CD4-positive, alpha-beta T cell treated with Interleukin-15 for 4 hours (primary cell): ENCODE measurements at places on chromosomes 4 and X.

DNA sequence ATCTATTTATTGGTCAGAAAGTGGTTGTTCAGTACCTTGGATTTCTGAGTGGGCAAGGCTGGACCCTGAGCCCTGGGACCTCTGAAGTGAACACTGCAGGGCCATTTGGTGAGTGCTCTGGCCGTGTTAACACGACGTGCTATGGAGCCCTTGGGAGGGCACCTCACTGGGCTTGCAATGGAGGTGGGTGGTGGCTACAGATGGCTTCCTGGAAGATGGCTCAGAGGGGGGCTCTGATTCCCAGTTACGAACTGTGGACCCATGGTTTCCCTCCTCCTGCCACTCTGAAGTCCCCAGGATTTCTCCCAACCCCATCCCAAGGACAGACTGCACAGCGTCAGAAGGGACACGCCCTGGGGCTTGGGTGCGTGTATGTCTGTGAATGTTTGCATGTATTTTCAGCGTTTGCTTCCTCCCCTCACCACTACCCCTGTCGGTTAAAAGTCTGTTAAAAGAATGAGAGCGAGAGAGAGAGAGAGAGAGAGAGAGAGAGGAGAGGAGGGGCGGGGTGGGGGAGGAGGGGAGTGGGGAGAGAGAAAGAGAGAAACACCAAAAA, 3.7 kb upstream of the RHOH start:
- DNase-seq: peak; percentile 50

- DNase-seq: no peak
Observed at GRCh38 chrX:21408307-21408706, 34.1 kb downstream of the CNKSR2 start.

- peak; percentile 12 for DNase-seq
Observed at GRCh38 chr4:6951880-6952381, 42.3 kb downstream of the TBC1D14 start.

- DNase-seq: no peak
Observed at GRCh38 chr4:2621419-2621818, 85.0 kb downstream of the FAM193A start.

GRCh38 chr4:182653596-182653995, 263.6 kb downstream of the DCTD start:
- no peak for DNase-seq

- no peak for DNase-seq
Observed at GRCh38 chr4:89044147-89044900, 12.7 kb downstream of the FAM13A start.

DNA sequence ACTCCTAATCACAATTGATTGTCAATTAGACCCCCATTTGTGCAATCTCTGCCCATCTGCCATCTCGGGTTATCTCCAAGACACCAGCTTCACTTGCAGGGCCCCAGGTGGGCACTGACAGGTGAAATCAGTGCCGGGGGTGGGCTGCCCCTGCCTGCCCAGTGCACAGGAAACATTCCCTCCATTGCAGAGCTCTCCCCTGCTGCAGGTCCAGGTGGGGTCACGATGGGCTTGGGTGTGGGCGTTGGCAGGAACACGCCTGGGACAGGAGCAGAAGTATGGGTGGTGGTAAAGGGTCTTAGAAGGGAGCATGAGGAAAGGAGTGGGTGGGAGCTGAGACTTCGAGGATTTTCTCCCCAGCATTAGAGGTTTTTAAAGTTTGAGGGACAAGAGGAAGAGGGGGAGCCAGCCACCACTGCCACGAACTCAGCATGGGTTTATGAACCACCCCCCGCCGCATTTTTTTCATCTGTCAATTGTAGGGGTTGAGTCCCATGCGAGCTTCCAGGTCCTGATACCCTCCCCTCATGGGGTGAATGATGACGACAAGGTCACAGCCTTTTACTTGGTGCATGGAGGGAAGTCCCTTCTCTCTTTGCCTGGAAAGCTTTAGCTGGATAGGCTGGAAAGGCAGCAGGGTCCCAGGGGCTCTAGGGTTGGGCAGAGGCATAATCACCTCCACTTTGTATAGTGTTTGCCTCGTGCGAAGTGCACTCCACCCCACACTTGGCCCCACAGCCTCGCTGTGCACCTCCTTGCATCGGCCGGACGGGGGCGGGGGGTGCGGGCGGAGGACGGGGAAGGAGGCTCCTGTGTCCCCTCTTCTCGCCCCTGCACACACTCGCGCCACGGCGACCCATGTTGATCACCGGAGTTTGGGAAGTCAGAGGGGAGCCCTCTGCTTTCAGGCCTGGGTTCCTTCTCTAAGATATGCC, 3.5 kb upstream of the NKX1-1 start:
- DNase-seq: no peak

DNA sequence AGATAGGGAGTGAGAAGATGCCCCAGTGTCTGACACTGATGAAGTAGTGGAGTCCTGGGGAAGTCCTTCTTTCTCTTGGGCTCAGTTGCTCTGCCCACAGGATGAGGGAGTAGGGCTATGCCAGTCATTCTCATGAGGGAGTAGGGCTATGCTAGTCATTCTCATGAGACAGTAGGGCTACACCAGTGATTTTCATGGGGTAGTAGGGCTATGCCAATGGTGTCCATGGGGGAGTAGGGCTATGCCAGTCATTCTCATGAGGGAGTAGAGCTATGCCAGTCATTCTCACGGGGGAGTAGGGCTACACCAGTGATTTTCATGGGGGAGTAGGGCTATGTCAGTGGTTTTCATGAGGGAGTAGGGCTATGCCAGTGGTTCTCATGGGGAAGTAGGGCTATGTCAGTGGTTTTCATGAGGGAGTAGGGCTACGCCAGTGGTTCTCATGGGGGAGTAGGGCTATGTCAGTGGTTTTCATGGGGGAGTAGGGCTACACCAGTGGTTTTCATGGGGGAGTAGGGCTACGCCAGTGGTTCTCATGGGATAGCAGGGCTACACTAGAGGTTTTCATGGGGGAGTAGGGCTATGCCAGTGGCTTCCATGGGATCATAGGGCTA, 43.3 kb upstream of the SOD3 start:
- no peak for DNase-seq

DNA sequence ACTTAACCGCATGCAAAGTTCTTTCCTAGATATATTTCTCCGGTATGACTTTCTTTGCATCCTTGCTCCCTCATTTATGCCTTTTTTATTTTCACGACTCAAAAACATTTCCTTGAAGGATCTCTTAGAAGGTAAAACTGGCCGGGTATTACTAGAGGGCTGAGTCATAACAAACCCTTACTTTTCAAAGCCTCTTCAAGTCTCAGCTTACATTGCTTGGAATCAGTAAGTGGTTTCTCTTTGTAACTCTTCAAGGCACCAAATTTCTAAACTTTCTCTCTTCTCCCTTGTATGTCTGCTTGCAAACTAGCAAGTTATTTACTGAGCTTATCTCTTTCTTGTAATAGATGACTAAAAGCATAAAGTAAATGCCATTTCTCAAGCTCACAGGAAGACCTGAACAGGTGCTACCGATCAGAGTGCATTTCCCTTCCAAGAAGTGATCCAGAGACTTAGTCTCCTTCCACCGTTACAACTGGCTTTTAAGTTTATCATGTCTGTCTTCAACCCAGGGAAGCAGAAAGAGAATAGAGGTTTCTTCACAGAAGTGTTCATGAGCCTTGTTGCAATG, 75.5 kb downstream of the ANXA10 start:
- DNase-seq: no peak

DNA sequence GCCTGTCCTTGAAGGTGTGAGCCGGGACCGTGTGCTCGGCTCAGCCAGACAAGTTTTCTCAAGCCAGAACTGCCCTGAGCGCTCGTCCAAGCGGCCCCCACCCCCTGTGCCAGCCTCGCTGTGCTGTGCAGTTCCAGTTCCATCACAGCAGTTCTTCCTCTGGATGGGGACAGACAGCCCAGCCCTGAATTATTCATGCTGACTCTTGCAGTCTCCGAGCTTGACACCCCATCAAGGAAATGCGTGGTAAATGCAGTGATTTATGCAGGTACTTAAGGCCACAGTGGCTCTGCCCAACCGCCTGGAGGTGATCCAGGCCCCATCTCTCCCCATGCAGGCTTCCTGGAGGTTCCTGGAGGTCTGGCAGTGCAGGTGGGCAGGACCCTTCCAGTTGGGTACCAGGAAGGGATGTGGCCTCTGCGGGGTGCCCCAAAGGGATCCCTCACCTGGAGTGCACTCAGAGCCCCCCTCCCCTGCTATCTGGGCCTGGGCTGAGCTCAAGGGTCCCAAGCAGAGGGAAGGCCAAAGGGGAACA, 44.8 kb upstream of the HMX1 start:
- no peak for DNase-seq

GRCh38 chr4:40225497-40225896, 28.7 kb downstream of the RHOH start:
- DNase-seq: no peak

- no peak for DNase-seq
Observed at GRCh38 chrX:71911731-71912050, 1.0 kb downstream of the NHSL2 start.

DNA sequence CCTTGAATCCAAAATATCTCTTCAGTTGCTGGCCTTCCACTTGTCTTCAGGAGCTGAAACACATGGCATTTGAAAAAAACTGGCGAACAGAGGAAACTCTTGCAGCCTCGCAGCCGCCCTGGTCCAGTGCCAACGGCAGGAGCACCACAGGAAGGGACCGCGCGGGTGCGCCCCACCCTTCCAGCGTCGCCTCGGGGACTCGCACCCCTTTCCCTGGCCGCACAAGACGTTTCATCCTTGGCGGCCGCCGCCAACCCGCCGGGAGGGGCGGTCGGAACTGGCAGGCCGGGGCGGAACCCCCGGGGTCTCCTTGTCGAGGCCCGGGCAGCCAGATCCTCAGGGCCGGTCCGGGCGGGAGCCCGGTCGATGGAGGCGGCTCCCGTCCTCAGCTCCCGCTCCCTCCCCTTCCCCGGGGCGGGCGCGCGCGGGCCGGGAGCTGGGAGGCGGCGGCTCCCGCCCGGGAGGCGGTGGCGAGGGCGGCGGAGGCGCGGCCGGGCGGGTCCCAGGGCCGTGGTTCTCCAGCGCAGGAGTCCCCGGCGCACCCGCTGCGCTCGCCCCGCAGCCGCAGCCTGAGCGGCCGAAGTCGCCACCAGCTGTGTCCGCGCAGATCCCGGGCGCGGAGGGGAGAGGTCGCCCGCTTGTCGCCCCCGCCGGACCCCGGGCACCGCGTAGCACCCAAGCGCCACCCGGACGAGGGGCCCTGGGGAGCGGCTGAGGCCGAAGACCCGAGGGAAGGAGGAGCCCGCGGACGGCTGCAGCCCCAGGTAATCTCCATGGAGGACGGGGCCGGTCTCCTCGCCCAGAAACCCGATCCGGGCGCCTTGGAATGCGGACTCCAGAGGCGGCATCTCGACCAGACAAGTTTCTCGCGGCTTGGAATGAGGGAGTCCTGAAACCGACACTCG, 886 bp upstream of the NDST3 start:
- DNase-seq: no peak

DNA sequence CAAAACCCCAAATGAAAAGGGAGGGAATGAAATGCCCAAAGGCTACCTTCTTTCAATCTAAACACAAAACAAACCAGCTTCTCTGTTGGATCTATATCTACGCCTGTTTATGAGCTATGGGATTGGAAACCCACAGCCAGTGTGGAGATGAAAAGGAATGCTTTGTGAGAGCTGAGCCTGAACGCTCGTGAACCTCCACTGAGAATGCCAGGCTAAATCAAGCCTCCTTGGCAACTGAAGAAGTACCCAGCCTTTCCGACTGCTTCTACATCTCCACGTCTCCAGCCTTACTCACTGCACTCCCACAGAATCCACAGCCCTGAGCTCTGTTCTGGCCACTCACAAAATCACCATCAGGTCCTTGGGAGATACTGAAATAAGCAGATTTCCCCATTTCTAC, 31.8 kb downstream of the PROM1 start:
- no peak for DNase-seq

- no peak for DNase-seq
Observed at GRCh38 chr4:3770323-3771163, 4.4 kb downstream of the ADRA2C start.

- no peak for DNase-seq
Observed at GRCh38 chrX:20506739-20507138, 240.0 kb upstream of the RPS6KA3 start.

- no peak for DNase-seq
Observed at GRCh38 chr4:73612032-73612431, 8.2 kb downstream of the RASSF6 start.

DNA sequence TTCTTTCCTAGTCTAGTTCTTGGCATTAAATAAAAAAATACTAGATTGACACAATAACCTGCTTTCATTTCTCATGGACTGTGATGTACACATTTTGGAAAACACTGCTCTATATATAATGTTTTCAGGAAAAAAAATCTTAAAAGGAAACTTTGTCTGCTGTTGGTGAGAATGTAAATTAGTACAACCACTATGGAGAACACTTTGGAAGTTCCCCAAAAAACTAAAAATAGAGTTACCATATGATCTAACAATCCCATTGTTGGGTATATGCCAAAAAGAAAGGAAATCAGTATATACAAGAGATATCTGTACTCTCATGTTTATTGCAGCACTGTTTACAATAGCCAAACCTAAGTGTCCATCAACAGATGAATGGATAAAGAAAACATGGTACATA, 202.3 kb downstream of the PPP3CA start:
- DNase-seq: no peak

GRCh38 chrX:23381099-23382087, 46.7 kb downstream of the PTCHD1 start:
- no peak for DNase-seq

DNA sequence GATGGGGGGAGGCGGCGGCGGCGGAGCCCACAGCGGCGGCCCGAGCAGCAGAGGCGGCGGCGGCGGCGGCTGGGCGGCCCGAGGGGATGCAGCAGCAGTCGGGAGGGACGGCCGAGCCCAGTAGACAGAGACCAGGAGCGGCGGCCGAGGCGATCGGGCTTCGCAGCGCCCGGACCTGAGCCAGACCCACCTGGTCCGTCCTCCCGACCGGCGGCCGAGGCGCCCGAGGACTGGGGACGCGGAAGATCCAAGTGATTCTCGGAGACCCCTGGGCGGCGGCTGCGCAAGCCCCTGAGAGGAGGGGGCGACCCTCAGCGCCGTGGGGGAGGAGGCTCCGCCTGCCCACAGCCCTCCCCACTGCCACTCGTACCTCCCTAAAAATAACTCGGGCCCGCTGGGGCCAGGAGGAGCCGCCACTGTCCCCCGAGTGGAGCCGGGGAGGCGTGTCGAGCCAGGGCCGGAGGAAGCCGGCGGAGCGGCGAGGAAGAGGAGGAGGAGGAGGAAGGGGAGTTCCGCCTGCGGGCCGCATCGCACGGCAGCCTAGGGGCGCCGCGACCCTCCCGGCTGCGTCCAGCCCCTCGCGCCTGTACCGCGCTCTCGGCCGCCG, 608 bp downstream of the RAPGEF2 start:
- DNase-seq: peak; percentile 25

- DNase-seq: no peak
Observed at GRCh38 chr4:8523766-8524165, 56.4 kb upstream of the GPR78 start.

DNA sequence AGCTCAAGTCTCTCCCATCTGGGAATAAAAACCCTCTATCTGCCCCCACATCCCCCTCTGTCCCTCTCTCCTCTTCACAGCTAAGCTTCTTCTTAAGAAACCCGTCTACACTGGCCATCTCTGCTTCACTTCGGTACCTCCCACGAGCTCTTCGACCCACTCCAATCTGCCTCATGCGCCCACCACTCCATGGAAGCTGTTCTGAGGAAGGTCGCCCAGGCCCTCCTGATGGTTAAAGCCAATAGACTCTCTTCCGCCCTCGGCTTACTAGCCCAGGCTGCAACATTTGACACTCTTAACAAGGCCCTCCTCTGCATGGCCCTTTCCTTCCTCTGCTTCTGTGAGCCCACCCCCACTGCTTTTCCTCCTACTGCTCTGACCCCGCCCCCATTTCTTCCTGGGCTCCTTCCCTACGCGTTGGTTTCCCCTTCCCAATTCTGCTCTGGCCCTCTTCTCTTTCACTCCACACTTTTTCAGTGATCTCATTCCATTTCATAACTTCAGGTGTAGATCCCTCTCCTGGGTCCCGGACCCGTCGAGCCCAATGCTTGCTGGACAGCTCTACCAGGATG, 11.8 kb downstream of the IQSEC2 start:
- DNase-seq: no peak
